ENCODE measurements at places on chromosomes 1 and 21.

- DNase-seq: peak; percentile 60
Observed at GRCh38 chr1:111864862-111865261, 109.2 kb downstream of the DDX20 start.

GRCh38 chr1:27135541-27136235 lies 19.2 kb downstream of the SLC9A1 start:
- no peak for DNase-seq

DNA sequence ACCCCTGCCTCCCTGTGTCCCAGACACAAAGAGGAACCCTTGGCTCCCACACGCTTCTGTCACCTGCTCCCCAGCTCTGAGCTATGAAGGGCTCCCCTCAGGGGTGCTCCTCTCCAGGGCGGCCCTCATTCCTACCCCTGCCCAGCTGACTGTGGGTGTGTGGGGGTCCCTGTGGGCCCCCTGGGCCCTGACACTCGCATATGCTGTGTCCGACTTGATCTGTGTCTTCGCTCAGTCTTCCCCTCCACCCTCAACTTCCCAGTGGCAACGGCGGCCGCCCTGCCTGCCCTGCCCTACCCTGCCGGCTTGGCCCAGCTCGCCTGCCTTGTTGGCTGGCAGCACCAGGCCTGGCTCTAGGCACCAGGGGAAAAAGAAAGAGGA lies 1.2 kb downstream of the KCNQ4 start:
- DNase-seq: no peak

GRCh38 chr1:205061665-205062069 lies 18.7 kb downstream of the CNTN2 start:
- DNase-seq: peak; percentile 81

DNA sequence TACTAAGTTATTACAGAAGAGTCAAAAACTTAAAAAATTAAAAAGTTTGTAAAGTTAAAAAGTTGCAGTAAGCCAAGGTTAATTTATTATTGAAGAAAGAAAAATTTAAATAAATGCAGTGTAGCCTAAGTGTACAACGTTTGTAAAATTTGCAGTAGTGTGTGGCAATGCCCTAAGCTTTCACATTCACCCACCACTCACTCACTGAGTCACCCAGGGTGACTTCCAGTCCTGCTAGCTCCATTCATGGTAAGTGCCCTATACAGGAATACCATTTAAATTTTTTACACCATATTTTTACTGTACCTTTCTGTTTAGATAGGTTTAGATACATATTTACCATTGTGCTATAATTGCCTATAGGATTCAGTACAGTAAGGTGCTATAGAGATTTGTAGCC lies 88.6 kb downstream of the CTH start:
- DNase-seq: no peak

- DNase-seq: no peak
Observed at GRCh38 chr1:1115136-1115785, 628 bp downstream of the C1orf159 start.

DNA sequence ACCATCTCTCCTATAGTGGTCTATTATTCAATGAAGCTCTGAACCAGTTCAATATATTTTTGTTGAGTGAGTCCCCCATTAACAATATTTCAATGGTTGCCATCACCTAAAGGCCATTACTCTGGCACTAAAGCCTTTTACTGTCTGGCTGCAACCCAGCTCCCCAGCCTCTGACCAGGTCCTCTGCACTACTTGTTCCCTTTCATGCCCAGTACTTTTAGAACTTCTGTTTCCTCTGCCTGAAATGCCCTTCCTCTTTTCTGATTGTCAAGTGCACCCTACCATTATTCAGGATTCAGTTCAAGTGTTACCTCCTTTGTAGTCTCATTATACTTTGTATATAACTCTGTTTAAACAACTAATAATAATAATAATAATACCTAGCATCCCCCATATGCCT lies 30.4 kb upstream of the ZFYVE9 start:
- no peak for DNase-seq

- DNase-seq: peak; percentile 44
Observed at GRCh38 chr1:46131712-46132528, 509 bp downstream of the PIK3R3 start.

DNA sequence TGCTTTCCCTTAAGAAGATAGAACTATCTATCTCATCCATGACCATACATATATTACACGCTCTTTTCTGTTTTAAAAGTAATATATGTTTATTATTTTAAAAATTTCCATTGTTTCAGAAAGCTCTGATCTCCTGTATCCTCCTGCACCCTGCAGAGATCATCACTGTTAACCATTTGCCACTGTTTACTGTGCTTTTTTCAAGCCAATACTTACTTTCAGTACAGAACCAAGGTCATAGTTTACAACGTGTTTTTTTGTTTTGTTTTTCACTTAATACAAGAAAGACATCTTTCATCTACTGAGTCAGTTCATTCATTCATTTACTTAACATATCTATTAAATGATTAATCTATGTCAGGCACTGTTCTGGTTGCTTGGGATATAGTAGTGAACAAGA lies 10.2 kb downstream of the SESN2 start:
- DNase-seq: no peak

GRCh38 chr21:36261459-36261858 lies 58.5 kb upstream of the MORC3 start:
- no peak for DNase-seq

- no peak for DNase-seq
Observed at GRCh38 chr1:110249256-110249655, 39.1 kb downstream of the KCNC4 start.

DNA sequence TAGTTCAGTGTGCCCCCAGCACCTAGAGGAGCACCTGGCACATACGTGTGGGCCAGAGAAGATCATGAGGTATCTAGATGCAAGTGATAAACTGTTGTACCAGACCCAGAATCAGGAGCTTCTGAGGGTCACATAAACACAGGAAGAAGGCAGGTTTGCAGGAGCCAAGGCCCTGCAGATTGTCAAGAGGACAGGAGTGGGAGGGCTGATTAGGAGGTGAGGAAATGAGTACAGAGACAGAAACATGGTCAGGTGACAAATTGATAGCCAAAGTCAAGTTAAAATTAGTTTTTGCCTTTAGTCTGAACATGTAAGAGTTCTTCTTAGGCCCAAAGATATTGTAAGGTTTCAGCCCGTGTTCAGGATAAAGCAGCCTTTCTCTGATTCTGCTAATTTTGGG lies 14.0 kb upstream of the TRAF3IP3 start:
- DNase-seq: no peak

GRCh38 chr1:219581766-219582165 lies 31.1 kb downstream of the ZC3H11B start:
- no peak for DNase-seq

DNA sequence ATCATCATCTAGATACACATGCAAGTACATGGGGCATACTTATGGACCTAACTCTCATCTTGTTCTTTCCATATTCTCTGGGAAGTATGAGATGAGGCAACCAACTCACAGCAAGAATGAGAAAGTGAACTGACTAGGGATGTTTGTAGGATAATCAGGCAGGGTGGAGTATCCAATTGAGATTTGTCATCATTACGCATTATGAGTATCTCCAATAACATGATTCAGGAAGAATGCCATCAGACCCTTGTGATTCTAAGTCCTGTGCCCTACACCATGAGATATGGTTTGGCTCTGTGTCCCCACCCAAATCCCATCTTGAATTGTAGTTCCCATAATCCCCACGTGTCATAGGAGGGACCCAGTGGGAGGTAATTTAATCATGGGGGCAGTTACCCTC lies 154.0 kb downstream of the SLC30A10 start:
- DNase-seq: no peak

DNA sequence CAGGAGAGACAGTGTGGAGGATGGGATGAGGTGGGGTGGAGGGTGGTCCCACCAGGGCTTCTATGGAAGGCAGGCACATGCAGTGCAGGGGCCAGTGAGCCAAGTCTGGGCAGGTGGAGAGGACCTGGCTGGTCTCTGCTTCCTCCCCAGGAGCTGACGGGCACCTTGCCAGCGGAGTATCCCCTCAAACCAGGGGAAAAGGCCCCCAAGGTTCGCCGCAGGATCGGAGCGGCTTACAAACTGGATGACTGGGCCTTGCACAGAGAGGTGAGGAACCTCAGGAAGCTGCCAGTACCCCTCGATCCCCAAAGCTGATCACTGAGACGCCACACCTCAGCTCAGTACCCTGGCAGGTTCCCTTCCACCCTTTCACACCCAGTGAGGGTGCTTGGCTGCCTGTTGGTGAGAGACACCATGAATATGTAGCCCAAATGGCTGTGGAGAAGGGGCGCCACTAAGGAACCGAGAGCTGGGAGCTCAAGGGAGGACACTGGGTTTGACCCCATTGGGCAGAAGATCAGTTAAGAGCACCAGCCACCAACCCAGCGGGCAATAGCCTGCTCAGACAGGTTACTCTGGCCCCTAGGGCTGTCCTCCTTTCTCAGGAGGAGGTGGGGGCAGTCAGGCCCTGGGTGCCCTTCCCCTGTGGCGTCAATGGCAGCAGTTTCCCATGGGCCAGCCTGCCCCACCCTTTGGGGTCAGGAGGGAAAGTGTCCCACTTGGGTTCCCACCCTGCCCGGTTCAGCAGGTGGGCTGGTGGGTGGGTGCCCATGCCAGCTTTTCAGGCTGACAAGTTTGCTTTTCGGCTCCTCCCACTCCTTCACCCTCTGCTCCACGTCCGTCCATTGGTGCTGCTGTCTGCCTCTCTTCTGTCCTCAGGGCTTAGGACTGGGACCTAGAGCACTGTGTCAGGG lies 5.5 kb downstream of the INAVA start:
- no peak for DNase-seq

DNA sequence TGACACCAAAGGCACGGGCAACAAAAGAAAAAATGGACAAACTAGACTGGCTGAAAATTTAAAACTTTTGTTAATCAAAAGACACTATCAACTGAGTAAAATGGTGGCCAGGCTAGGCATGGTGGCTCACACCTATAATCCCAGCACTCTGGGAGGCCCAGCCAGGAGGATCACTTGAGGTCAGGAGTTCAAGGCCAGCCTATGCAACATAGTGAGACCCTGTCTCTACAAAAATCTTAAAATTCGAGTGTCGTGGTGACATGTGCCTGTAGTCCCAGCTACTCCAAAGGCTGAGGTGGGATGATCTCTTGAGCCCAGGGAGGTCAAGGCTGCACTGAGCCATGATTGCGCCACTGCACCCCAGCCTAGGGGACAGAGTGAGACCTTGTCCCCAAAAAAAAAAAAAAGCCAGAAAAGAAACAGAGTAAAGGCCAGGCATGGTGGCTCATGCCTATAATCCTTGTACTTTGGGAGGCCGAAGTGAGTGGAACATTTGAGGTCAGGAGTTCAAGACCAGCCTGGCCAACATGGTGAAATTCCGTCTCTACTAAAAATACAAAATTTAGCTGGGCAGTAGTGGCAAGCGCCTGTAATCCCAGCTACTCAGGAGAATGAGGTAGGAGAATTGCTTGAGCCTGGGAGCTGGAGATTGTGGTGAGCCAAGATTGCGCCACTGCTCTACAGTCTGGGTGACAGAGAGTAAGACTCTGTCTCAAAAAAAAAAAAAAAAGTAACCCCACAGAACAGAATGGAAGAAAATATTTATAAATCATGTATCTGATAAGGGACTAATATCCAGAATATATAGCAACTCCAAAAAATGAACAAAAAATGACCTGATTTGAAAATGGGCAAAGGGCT lies 8.0 kb downstream of the TUT4 start:
- DNase-seq: no peak

DNA sequence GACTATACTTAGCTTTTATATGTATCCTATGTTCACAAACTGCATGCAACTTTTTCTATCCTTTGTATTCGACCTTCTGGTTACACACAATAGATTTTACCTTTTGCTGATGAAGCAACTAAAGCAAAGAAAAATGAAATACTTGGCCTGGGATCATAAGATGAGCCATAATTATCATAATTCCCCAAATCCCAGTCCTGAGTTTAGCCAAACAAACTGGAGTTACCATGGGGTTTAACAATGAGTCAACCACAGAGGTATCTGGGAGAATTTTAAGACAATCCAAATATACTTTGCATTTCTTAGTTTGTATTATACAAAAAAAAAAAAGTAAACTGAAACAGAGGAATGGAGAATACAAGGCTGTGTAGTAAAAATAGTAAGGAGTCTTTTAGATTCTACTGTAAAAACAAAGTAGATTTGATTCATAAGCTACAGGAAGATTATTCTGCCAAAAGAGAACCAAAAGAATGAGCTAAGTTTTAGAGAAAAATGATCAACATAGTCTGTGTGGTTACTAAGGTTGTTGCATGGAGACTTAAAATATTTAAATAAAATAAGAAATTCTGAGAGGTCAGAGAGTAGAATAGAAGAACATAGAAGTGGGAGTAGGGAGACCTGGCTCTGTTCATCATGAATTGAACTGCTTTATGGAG lies 60.4 kb upstream of the GORAB start:
- no peak for DNase-seq

DNA sequence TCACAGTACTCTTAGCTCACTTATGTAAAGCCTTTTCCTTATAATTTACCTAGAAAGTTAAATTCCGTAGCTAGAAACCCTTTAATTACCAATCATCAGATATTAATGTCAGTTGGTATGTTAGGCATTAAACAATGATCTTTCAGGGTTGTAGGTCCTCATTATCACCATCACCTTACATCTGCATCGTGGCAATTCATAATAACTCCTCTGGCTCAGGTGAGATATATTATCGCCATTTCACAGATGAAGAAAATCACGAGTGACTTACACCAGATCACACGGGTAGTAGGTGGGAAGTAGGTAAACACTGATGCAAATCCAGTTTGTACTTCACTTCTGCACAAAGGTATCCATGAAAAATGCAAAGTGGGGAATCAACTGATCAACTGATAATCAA lies 639 bp downstream of the NUP133 start:
- DNase-seq: no peak

- DNase-seq: no peak
Observed at GRCh38 chr1:53075206-53075605, 13.2 kb downstream of the PODN start.

DNA sequence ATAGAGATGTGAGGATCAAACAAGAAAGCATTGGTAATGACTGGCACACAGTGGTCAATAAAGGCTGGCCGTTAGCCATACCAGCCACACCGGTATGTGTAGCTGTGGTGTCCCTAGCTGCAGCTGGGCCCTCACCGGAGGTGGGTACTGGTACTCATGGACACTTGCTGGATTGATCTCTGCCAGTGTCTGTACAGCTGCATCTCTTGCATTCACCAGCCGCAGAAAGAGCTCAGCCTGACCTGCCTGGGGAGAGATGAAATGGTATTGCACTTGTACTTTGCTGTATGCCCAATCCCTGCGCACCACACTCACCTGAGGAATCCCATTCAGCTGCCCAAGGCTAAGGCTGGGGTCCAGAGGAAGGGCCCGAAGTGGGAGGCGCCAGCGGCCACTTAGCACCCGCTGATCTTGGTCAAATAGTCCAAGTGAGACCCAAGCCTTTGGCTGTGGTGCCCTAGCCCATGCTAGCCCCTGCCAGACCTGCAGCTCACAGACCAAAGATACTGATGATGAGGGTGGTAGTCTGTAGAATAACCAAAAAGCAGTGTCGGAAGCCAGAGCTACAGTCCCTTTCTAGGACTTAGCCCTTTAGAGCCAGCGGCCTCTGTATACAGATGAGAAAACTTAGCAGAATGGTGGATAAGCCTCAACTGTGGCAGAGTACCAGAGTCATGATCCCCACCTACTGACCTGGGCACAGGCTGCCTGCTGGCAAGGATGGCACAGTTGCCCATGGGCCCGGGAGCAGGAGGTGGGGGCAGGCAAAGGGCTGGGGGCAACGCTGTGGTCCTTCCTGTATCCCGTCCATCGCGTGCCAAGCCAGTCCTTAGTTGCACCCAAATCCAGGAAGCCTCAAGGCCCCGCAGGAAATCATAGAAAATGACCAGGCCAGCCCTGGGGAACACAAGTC lies 3.0 kb downstream of the CCDC17 start:
- DNase-seq: no peak

All from DND-41 (cell line).